WTC11 (cell line): ENCODE measurements at places on chromosomes 7 and 10.

DNA sequence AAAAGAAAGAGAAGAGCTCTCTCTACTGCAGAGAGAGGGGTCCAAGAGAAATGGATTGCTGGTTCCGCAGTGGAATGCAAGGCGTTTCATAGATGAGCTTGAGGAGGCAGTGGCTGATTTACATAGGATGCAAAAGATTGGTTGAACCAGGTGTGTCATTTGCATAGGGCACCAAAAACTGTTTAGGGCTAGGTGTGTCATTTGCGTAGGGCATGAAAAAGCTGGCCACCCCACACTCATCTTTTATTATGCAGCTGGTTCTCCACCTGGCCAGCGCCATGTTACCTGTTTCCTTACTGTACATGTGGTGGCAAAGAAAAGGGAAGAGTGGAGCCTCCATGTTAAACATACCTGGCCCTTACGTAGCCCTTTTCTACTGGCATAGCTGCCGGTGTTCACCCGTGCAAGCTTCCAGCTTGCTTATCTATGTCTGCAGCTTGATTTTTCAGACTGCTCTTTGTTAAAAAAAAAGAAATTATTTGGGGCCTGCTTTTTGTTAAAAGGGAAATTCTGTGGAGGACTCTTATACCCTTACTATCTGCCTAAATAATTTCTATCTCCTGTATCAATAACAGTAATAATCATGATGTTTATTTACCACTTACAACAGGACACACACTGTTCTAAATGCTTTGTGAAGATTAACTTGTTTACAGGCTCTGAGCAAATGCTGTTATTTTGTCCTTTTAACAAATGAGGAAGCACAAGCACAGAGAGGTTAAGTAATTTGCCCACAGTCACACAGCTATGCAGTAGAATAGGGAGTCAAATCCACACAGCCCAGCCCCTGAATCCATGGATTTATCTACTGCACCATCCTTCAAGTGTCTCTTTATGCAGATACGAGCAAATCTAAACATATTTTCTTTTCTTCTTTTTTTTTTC, 33.3 kb downstream of the CASP7 start:
- H3K4me1 ChIP-seq, result peaks cover 57% of the 10 kb centered on the region
- H3K4me3 ChIP-seq, result peak overlapping the region; percentile 44
- peaks cover 10% of the 10 kb centered on the region for H3K27me3 ChIP-seq

- no peak for DNase-seq
- H3K27me3 ChIP-seq, result no peaks in the 10 kb centered on the region
- H3K27ac ChIP-seq, result no peak overlapping the region
Observed at GRCh38 chr7:116518961-116519360, 5.9 kb upstream of the CAV1 start.

DNA sequence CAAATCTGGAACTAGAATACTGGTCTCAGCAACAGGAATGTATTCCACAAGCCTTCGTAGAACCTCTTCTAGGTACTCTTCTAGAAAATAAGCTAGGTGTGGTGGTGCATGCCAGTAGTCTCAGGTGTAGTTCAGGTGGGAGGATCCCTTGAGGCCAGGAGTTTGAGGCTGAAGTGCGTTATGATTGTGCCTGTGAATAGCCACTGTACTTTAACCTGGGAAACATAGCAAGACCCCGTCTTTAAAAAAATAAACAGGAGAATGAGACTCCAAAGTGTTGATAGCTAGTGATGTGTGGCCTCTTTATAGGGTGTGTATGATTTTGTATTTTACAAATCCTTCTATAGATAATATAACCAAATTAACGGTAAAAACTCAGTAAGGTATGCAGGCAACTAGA, 1.5 kb upstream of the ZNF775 start:
- peak; percentile 7 for DNase-seq
- no peaks in the 10 kb centered on the region for H3K27me3 ChIP-seq

- no peak overlapping the region for H3K4me3 ChIP-seq
- no peak overlapping the region for H3K27ac ChIP-seq
- peaks cover 16% of the 10 kb centered on the region for H3K4me1 ChIP-seq
- no peaks in the 10 kb centered on the region for H3K36me3 ChIP-seq
Observed at GRCh38 chr7:15681631-15682030, 4.9 kb downstream of the MEOX2 start.

DNA sequence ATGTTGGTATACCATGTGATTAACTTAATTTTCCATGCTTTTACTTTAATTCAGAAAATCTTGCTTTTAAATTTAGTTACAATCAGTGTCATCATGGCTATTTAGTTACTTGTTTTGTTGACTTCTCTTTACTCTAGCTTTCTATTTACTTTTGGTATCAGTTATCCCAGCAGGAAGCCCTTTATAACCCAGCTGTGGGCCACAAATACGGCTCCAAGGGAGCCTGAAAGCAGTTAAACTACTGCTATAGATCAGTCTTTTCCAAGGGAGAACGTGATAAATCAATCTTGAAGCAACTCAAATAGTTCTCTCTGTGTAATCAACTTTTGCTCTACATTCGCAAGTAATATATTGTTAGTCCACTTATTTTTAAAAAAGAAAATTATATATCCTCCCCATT, 287.4 kb downstream of the CACNA2D1 start:
- H3K36me3 ChIP-seq, result no peaks in the 10 kb centered on the region
- peaks cover 13% of the 10 kb centered on the region for H3K4me1 ChIP-seq
- H3K27me3 ChIP-seq, result peaks cover 26% of the 10 kb centered on the region
